Cerebellar cortex (tissue), 1 donor: ENCODE measurements at places on chromosomes 1 and 21.

DNA sequence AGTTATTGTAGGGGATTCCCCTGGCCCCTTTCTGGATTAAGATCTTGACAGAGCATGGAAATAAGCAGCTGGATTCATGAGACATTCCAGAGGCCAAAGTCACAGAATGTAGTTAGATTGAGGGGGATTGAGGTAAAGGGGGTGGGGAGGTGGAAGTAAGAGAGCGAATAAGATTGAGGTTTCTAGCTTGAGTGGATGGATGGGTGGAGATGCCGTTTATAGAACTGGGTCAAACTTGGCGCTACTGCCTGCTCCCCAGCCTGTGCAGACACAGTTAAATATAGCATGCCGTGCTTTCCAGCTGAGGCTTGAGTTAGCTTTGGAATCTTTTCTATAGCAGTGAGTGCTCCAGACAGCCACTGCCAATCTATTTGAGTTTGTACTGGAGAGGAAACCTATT is 85.7 kb downstream of the DYRK1A start:
- DNase-seq = peak; percentile 67

- peak; percentile 28 for DNase-seq
Observed at GRCh38 chr1:152347116-152347728, 12.6 kb downstream of the FLG2 start.

DNA sequence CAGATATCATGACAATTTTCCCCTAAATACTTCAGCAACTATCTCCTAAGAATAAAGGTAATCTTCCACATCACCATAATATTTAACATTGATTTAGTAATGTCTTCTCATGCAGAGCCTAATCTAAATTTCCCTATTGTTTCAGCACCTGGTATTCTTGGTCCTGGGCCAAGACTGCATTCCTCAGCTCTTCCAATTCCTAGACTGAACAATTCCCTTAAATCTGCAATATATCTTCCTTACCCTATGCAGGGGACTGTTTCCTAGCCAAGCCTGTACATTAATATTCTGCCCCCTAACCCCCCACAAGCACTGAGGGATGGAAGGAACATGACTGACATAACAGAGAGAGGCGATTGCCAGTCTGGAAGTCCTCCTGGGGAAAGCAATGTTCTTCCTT is 28.7 kb upstream of the DISP1 start:
- peak; percentile 76 for DNase-seq

- DNase-seq = no peak
Observed at GRCh38 chr1:241266121-241266520, 90.9 kb downstream of the RGS7 start.

DNA sequence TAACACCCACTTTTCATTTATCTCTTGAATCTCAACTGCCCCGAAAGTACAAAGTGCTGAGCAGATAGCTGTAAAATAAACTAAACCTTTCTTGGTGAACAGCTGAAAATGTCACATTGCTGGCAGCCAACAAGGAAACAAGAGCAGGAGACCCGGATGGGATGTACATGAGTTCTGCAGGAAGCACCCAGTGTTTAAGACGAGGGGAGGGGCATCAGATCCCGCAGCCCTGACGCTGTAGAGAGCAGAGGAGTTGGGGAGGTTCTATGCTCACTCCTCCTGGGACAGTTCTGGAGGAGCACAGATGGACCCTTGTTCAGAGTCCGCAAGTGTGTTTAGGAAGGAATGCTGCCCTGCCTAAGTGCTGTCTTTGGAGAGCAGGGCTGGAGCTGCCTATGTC is 32.0 kb upstream of the EPHA8 start:
- DNase-seq = no peak

GRCh38 chr21:16579538-16579937 is 849.8 kb downstream of the USP25 start:
- no peak for DNase-seq
